ENCODE measurements at places on chromosomes 11 and 22. TPM values are rescaled to one million over a fixed set of nuclear protein-coding genes. Genes with fewer than 3 reads are reported as not detected.

The RFPL1 gene
- total RNA-seq: not detected

The TOLLIP gene
- total RNA-seq: 51.4 TPM

The WT1 gene
- total RNA-seq: not detected

The C11orf91 gene
- total RNA-seq: 0.49 TPM

The BAIAP2L2 gene
- 3.7 TPM for total RNA-seq

The EWSR1 gene
- total RNA-seq: 250 TPM

The RAG2 gene
- total RNA-seq: not detected

The NFAM1 gene
- 0.55 TPM for total RNA-seq
